ENCODE measurements at places on chromosomes 3 and 15.

- no peak for DNase-seq
Measured at GRCh38 chr15:88628018-88628654, 7.0 kb downstream of the AEN start.

GRCh38 chr3:18223571-18223970 lies 201.6 kb downstream of the SATB1 start:
- no peak for DNase-seq

DNA sequence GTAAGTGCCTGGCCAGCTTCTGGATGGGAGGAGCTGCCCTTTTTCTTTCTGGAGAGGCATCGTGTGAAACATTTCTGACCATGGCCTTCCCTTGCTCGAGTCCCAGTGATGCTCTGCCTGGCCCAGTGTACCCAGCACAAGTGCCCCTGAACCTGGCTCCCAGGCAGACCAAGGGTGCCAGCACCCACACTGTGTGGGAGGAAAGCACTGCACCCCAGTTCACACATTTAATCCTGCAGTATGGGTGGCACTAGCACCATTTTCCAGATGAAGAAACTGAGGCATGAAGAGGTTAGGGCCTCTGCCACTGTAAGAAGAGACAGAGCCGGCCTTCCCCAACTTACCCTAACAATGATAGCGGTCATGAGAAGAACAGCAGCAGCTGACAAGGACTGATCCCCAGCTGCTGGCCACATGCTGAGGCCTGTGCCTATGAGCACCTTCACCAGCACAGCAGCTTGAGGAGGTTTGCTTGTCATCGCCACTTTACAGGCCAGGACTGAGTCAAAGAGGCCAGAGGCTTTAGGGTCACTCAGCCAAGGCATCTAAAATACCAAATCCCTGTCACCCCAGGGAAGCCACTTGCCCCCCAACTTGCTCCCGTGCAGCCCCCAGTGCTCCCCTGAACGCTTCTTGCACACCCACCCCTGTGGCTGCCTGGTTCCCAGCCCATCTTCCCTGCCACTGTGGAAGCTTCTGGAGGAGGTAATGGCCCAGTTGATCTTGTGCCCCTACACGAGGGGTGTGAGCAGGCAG lies 15.0 kb downstream of the PRR23E start:
- DNase-seq, result no peak

DNA sequence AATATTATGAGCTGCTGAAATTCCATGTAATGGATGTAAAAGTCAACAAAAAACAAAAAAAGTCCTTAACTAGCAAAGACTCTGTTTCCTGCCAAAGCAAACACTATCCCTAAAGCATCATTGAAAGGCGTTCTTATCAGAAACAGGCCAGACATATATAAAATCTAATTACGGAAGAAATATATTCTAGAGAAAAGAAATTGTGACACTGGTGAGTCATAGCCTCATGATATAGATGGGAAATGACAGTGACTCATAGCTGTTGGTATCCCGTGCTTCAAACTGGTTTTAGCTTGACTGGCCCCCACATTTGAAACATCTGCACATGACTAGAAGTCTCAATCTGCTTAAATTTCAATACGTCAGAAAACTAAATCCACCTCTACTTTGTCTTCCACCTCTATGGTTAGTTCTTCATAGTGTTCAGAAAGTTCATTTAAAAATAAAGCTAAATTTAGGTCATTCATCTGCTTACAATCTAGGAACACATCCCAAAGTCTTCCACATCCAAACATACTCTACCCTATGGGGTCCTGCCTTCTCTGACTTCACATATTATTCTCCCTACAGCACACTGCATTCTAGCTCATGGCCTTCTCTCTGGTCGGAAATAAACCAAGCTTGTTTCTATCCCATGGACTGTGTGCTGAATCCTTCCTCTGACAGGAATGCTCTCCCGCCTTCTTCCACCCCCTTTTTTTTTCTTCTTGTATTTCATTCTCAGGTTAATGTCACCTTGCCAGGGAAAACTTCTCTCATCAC lies 456.3 kb upstream of the ARRDC4 start:
- no peak for DNase-seq

DNA sequence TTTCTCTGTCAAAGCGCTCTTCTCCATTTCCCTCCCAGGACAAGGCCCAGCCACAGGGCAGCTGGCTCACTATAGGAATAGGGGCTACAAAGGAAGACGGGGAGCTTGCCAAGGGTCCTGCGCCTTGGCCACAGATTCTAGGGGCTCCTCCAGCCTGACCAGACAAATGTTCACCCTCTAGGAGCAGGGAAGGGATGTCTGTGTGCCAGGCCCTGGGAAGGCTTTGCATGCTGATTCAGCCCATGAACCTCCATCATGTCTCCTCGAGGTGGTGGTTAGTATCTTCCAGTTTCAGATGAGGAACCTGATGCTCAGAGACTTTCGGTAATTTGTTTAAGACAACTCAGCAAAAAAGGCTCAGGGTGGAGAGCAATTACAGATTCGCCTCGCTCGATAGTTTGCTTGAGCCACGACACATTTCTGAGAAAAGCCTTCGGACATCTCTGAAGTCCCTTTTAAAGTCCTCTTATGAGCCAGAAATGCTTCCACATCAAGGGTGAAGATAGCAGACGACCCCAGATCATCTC lies 110.0 kb downstream of the XXYLT1 start:
- no peak for DNase-seq

- DNase-seq, result no peak
Measured at GRCh38 chr3:191414286-191414685, 46.7 kb upstream of the PYDC2 start.

GRCh38 chr3:98680723-98681122 lies 82.4 kb upstream of the ST3GAL6 start:
- no peak for DNase-seq

GRCh38 chr3:152050903-152051302 lies 177.5 kb downstream of the SUCNR1 start:
- DNase-seq, result no peak

- DNase-seq, result no peak
Measured at GRCh38 chr3:124985349-124985748, 50.8 kb upstream of the MUC13 start.

GRCh38 chr3:69893274-69893673 lies 106.3 kb upstream of the SAMMSON start:
- DNase-seq, result no peak

DNA sequence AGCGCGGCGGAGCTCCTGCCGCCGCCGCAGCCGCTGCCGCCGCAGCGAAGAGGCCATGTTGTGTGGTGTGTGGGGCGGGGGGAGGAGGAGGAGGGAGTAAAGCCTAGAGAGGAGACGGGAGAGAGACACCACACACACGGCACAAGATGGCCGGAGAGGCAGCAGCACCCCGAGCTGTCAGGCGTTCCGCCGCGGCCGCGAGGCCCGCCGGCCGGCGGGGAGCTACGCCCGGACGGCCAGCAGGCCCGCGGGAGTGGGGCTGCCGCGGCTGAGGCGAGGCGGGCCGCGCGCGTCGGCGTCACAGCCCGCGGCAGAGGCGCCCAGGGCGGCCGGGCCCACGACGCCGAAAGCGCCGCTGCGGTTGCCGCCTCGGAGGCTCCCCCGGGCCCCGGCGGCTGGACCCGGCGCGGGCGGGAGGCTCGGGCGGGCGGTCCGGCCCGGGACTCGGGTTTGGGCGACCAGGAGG lies 17.4 kb upstream of the CHD2 start:
- no peak for DNase-seq

- no peak for DNase-seq
Measured at GRCh38 chr15:56524915-56525314, 60.0 kb upstream of the MNS1 start.

DNA sequence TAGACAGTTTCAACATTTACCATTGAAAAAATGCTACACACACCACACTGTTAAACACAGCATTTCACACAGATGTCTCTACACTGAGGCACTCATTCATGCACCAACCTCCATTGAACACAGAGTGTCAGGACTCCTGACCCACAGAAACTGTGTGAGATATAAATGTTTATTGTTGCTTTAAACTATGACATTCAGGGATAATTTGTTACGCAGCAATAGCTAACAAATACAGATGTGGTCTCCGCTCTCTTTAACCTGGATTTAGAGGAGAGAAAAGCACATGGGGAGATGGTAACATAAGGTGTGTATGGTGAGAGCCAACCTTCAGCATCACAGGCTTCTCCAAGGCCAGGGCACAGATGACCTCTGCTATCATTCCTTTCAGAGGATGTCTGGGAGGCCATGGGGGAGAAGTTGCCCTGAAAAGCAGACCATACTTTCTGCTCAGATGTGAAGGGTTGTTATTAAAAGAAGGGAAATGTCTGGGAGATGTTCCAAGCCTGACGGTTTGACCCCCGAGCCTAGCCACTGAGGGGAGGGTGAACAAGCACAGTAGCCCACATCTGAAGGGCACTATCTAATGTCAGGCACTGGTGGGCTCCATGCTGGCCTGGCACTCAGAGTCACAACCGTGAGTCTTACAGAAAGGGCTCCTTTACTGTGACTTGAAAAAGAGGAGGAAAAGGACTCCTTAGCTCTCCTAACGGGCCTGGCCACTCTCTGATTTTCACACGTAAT lies 284.5 kb upstream of the TLE3 start:
- no peak for DNase-seq

All from Peyer's patch (tissue), 4 donors.